Karpas-422 (cell line): ENCODE measurements at places on chromosomes 7 and 10. TPM values are rescaled to one million over a fixed set of nuclear protein-coding genes. Genes with fewer than 3 reads are reported as not detected.
A peak's percentile ranks its signal among the peaks of the same experiment; 100 is the strongest.

UCMA gene
- total RNA-seq: 0.63 TPM in 1 of 2 replicates, not detected in the other

LDB3 gene
- total RNA-seq: 8.3 and 15.5 TPM in 2 replicates

OR2A1 gene
- not detected in 2 replicates for total RNA-seq

RPEL1 gene
- total RNA-seq: not detected in 2 replicates

BEND7 gene
- not detected in 2 replicates for total RNA-seq

MMS19 gene
- 45.2 and 56.0 TPM in 2 replicates for total RNA-seq

LIPM gene
- total RNA-seq: not detected in 2 replicates

TAS2R3 gene
- 0.94 and 1.0 TPM in 2 replicates for total RNA-seq

GPER1 gene
- total RNA-seq: not detected in 2 replicates

MRPL32 gene
- total RNA-seq: 41.6 and 67.6 TPM in 2 replicates

SHOC2 gene
- total RNA-seq: 10.4 and 30.8 TPM in 2 replicates

DNA sequence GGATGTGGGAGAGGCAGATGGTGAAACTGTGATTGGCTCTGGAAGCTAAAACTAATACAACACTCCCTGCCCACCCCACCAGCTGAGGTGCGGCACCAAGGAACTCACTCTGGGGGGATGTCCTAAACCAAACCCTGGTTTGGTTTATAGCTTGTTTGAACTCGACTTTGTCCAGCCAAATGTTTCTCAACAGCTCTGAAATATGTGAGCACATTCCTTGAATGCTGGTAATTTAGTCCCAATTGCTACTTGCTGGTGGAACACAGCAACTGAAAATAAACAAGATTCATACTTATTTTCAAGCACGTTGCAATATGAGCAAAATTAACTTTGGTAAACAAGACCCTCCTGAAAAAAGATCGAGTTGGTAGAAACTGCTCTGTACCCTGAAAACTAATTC lies 39.7 kb upstream of the CARD11 start:
- H3K4me3 ChIP-seq: no peak overlapping the region
- DNase-seq: no peak
- H3K27me3 ChIP-seq: no peaks in the 10 kb centered on the region
- no peaks in the 10 kb centered on the region for H3K4me1 ChIP-seq
- H3K27ac ChIP-seq: no peak overlapping the region
- H3K36me3 ChIP-seq: no peaks in the 10 kb centered on the region

DNA sequence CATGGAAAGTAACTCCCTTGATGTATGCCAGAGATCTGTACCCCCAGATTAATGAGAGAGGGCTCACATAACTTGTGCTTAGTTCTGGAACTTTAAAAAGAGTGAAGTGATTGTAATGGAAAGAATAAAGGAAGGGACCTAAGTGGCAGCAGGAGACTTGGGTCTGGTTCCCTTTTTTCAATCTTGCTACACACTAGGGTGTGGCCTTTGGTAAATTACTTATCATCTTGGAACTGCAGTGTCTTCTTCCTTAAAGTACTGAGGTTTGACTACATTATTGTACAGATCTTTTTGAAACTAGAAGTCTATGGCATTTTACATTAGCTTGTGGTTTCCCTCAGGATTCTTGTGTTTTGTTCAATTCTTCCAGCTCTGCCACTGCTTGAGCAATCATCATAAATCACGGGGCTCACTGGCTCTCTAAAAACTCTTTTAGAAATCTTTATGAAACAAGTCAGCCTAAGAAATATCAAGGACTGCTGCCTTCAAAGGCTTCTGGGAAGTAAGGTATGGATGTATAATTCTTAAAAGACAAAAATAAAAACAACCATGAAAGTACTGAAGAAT lies 22.5 kb upstream of the CHRM2 start:
- no peaks in the 10 kb centered on the region for H3K27me3 ChIP-seq
- no peak overlapping the region for H3K4me3 ChIP-seq
- H3K36me3 ChIP-seq: no peaks in the 10 kb centered on the region
- no peak overlapping the region for H3K27ac ChIP-seq

DNA sequence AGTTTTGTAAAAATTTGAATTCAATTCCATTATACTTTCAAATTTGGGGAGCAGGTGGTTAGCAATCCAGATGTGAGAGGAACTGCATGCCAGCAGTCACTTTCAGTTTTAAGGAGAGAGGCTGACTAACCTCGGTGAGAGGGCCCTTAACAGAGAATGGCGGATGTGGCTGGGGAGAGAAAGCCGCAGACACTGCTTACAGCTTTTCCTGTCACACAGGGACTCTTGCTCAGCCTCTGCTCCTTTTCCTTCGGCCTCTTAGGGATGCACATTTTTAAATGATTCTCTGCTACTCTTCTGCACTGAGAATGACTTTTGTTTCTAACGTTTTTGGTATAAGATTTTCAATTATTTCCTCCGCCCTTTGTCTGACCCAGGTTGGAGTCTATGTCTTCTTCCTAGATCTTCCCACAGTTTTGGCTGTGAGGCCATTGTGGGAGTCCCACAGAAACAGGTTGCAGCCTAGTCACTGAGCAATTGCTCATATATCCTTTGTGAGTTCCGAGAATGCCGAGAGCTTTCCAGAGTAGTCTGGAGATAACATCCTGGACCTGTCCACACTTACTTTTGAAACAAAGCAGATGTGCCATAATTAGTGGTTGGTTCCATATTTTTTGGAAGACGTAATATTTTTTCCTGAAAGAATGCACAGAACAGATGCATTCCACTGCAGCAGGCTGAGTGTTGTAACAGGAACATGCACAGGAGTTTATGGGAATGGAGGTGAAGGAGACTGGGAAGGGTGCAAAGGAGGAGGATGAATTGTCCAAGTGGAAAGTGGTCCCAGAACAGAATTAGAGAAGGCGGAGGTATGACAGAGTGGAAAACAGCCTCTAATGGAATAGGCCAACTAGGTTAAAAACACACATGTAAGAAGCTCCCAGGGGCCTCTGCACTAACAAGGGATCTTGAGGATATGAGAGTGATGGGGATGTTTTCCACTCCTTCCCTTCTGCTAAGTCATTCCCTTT lies 168.0 kb upstream of the ZNF32 start:
- H3K27me3 ChIP-seq: no peaks in the 10 kb centered on the region
- H3K27ac ChIP-seq: peak overlapping the region; percentile 58
- H3K4me1 ChIP-seq: peaks cover 30% of the 10 kb centered on the region
- DNase-seq: peak; percentile 60
- H3K36me3 ChIP-seq: no peaks in the 10 kb centered on the region

DNA sequence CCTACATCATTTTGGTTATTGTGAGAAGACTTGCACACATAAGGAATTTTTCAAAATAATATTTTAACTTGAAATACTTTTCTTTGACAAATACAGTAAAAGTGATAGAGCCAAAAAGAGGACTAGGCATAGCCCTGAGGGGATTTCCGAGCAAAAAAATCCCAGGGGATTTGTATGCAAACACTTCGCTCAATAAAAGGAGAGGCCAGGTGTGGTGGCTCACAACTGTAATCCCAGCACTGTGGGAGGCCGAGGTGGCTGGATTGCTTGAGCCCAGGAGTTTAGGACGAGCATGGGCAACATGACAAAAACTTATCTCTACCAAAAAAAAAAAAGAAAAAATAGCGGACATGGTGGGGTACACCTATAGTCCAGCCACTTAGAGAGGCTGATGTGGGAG lies 193.0 kb downstream of the PCDH15 start:
- H3K27ac ChIP-seq: no peak overlapping the region
- no peaks in the 10 kb centered on the region for H3K36me3 ChIP-seq
- no peaks in the 10 kb centered on the region for H3K4me1 ChIP-seq
- DNase-seq: no peak
- H3K27me3 ChIP-seq: no peaks in the 10 kb centered on the region
- H3K4me3 ChIP-seq: no peak overlapping the region

DNA sequence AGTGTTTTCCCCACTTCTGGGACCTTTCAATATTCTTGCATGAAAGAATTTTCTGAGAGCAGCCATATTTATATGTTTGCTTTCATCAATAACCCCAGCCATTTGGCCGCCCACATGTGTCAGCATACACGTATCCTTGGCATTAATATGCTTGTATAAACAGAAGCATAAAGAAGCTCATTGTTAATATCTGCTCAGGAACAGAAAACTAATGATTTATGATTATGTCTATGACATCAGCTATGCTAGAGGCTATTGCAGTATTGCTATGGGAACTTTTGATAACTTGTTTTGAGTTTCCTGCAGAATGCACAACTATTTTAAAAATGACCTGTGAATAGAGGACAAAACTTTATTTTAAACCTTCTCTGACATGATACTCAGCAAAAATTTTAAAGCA lies 300.9 kb upstream of the MTPN start:
- no peaks in the 10 kb centered on the region for H3K36me3 ChIP-seq
- H3K27me3 ChIP-seq: no peaks in the 10 kb centered on the region
- H3K4me3 ChIP-seq: no peak overlapping the region
- peaks cover 13% of the 10 kb centered on the region for H3K4me1 ChIP-seq

DNA sequence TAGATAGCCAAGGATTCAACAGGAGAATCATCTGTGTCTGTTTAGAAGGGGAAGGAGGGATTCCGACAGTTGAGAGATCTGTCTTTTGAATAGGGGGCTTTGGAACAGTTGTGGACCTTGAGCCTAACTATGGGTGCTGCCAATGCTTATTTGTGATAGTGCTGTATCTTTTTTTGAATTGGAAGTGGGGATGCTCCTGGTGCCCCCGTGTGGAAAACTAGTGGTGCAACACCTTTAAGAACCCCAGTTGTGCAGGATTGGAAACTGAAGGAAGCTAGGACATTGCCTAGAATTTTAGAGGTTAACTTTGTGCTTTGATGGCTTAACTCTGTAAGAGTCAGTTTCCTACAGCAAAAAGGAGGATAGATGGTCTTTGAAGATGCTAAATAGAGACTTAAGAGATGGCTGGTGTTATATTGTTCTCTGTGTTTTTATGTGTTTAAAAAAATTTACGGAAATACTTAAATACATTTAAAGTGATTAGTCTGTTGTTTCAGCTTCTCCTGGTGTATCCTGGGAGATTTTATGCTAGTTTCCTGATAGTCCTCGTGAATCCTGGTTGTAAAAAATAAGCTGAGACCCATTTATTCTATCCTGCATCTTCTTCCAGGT lies 69.3 kb downstream of the AP3M1 start:
- peak; percentile 83 for DNase-seq
- no peak overlapping the region for H3K4me3 ChIP-seq
- peak overlapping the region; percentile 91 for H3K27ac ChIP-seq
- peaks cover 6% of the 10 kb centered on the region; the same call in 1 of the 2 replicates for H3K36me3 ChIP-seq
- H3K27me3 ChIP-seq: no peaks in the 10 kb centered on the region

DNA sequence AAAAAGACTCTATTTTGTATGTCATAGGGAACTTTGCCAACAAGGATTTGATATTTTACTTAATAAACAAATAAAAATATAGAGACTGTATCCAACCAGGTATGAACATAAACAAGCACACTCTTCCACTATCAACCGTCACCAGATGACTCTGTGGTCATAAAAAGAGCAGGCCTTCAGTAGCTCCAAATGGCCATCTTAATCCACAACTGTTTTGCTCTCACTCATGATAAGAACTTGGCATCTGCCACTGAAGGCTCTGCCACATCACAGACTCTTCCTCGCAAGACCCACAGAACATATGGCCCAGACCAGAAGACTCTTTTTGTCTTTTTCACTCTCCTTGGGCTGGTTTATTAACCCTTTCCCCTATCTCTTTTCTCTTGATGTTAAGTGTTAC lies 98.7 kb upstream of the POM121L12 start:
- DNase-seq: no peak
- H3K4me3 ChIP-seq: no peak overlapping the region
- H3K27ac ChIP-seq: no peak overlapping the region
- no peaks in the 10 kb centered on the region for H3K27me3 ChIP-seq

- H3K36me3 ChIP-seq: no peaks in the 10 kb centered on the region
- no peaks in the 10 kb centered on the region for H3K27me3 ChIP-seq
- peaks cover 49% of the 10 kb centered on the region for H3K4me1 ChIP-seq
- DNase-seq: no peak
These were observed 103.9 kb downstream of the TNS3 start for GRCh38 chr7:47478017-47478344.

- no peak for DNase-seq
- H3K4me3 ChIP-seq: no peak overlapping the region
- H3K27ac ChIP-seq: no peak overlapping the region
- H3K4me1 ChIP-seq: no peaks in the 10 kb centered on the region
- no peaks in the 10 kb centered on the region for H3K27me3 ChIP-seq
- no peaks in the 10 kb centered on the region for H3K36me3 ChIP-seq
These were observed 216.1 kb downstream of the HTR7 start for GRCh38 chr10:90641731-90642130.

DNA sequence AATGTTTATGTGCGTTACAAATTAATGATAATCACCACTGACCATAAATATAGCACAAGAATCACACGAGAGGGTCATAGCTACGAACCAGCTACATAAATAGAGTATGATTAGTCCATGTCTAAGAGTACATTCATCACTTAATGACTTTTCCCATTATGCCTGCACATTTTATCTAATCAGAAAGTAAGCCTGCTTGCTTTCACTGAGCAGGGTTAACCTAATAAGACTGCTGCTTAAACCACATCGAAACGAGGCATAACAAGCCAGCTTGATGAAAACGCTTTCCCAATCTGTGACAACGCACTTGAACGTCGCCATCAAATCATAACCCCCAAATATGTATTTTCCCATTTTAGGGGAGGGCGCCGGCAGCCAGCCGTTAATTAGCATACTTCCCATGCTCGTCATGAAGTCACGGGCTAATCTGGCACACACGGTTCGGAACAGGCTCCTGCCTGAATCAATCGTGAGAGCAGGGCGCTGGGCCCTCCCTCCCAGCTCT lies 71.5 kb downstream of the EBF3 start:
- no peaks in the 10 kb centered on the region for H3K27me3 ChIP-seq
- no peak overlapping the region for H3K27ac ChIP-seq
- H3K36me3 ChIP-seq: no peaks in the 10 kb centered on the region
- no peak overlapping the region for H3K4me3 ChIP-seq

- no peak overlapping the region for H3K27ac ChIP-seq
- peak; percentile 72 for DNase-seq
- H3K27me3 ChIP-seq: no peaks in the 10 kb centered on the region
- no peak overlapping the region for H3K4me3 ChIP-seq
- H3K4me1 ChIP-seq: peaks cover 6% of the 10 kb centered on the region; the same call in 1 of the 2 replicates
These were observed 13.9 kb downstream of the KLHDC10 start for GRCh38 chr7:130084037-130084875.

DNA sequence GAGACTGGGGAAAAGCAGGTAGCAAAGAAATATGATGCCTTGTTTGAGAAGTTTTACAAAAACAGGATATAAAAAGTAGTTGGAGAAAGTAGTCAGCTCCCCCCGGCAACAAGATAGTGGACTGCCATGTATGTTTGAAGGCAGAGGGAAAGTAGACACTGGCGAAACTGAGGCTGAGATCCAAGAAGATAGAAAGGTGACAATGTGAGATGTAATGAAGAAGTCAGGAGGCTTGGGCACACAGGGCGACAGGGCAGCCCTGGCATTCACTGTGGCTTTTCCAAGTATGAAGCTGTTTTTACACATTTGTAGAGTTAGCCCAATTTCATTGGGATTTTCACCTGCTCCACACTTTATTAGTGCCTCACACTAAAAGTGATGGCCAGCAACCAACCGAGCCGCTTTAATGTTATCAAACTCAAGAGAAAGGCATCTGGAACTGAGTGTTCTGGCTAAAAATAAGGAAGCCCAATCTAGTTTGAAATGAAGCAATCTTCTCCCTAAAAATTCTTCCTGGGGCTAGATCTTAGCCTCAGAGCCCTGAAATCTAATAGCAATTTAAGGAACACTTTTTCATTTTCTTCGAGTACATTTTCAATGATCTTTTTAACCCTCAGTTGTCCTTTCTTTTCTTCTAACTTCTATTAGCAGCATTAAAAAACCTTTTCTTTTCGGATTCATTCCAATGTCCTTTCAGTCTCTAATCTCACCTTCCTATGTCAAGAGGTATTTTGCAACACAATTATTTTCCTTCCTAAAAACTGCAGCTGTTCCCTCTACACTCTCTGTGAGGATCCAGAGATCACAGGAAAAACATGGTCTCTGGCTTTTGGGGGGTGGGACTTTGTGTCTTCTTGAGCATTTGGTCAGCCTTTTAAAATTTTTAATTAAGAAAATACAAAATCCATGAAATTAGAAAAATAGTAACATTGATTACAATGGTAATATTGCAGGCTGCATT lies 108.0 kb downstream of the RNLS start:
- H3K36me3 ChIP-seq: no peaks in the 10 kb centered on the region
- H3K4me1 ChIP-seq: no peaks in the 10 kb centered on the region
- H3K27ac ChIP-seq: no peak overlapping the region
- no peaks in the 10 kb centered on the region for H3K27me3 ChIP-seq
